ENCODE measurements at places on chromosomes 7 and 10. TPM values are rescaled to one million over a fixed set of nuclear protein-coding genes. Genes with fewer than 3 reads are reported as not detected.
A peak's percentile ranks its signal among the peaks of the same experiment; 100 is the strongest.

The NSUN6 gene
- total RNA-seq = 16.2 TPM

The NME8 gene
- total RNA-seq = 1.5 TPM

The SPDYE8 gene
- total RNA-seq = not detected

The DNAJC1 gene
- total RNA-seq = 57.8 TPM

The CC2D2B gene
- not detected for total RNA-seq

The OR2A1 gene
- total RNA-seq = not detected

The ADAM22 gene
- not detected for total RNA-seq

The TAS2R4 gene
- total RNA-seq = 3.5 TPM

The KCNMA1 gene
- 16.4 TPM for total RNA-seq

The PAX4 gene
- total RNA-seq = not detected

The MKRN1 gene
- total RNA-seq = 65.5 TPM

The WNT8B gene
- not detected for total RNA-seq

The WDFY4 gene
- total RNA-seq = not detected

The LEP gene
- total RNA-seq = not detected

The TEX36 gene
- not detected for total RNA-seq

The UTF1 gene
- total RNA-seq = not detected

The TMEM176B gene
- not detected for total RNA-seq

DNA sequence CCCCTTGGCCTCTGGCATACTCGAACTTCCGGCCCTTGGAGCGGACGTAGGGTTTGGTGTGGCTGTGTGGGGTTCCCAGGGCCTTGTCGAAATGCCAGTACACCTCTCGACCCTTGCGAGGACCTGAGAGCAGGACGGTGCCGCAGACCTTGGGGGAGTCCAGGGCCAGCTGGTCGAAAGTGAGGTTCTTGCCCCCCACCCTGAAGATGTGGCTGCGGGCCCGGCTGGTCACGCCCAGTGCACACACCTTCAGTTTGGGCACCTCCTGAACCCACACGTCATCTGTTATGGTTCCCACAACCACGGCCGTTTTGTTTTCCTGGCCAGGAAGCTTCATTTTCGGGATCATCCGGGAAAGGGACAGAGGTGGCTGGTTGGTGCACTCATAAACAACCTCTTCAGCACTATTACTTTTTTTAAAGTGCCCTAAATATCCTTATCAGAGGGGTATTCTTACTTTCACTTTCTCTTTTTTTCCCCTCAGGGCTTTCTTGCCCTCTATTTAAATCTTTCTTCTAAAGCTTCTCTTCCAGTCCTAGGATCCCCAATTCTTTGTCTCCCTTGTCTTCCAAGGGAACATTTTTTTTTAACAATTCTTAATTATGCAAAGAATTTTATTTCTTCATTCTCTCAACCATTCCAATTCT lies 44.9 kb upstream of the FAM3C start:
- no peak for DNase-seq
- H3K27me3 ChIP-seq = no peaks in the 10 kb centered on the region
- H3K4me3 ChIP-seq = no peak overlapping the region
- no peaks in the 10 kb centered on the region for H3K36me3 ChIP-seq
- no peaks in the 10 kb centered on the region for H3K4me1 ChIP-seq
- H3K27ac ChIP-seq = no peak overlapping the region

- no peaks in the 10 kb centered on the region for H3K4me1 ChIP-seq
- H3K27ac ChIP-seq = no peak overlapping the region
- no peak overlapping the region for H3K4me3 ChIP-seq
Observed at GRCh38 chr10:119386666-119387065, 155.9 kb downstream of the RGS10 start.

DNA sequence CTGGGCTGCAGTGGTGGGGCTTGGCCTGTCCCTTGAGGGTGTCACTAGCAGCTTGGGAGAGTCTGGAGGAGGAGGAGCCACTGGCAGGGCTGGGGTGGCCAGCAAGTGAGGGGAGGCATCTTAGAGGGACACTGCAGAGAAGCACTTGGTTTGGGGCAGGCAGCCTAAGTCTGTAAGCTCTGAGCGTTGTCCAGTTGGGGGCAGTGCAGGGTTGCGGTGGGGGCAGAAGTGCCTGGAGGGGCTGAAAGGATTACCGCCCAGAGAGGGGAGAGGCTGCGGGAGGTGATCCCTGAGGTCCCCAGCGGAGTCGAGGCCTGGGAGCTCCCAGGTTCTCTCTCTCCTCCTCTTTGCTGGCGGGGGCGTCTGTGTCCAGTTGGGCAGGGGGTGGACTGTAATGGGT lies 7.4 kb downstream of the ADCYAP1R1 start:
- peaks cover 53% of the 10 kb centered on the region for H3K27me3 ChIP-seq
- no peak overlapping the region for H3K27ac ChIP-seq
- no peak overlapping the region for H3K4me3 ChIP-seq
- DNase-seq = no peak

DNA sequence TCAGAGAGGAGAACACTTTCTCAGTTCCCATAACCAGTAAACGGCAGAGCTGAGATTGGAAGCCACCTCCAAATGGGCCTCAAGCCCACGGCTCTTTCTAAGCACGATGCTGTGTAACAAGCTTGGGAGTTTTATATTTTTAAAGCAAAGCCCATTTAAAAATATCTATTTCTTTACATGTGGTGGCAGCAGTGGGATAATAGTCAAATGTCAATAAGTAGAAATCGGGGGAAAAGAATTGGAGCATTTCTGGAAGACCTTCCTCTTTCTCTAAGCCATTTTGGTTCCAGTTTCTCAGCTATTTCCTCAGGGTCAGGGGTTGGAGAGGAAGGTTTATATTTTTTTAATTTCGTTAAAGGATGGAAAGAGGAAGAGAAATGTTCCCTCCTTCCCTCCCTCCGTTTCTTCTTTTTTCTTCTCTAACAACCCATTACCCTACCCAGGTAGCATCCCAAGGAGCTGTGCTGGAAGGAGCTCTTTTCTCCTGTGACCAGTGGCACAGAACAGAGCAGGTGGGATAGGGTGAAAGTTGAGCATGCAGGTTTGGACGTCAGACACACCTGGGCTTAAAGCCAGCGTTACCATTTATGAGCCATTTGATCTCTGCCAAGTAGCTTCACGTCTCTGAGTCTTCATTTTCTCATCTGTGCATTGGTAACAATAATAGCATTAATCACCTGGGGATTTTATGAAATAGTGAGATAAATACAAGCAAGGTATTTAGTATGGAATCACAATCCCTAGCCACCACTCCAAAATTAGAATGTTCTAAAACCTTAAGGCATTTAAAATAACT lies 515.7 kb downstream of the RPS24 start:
- H3K4me3 ChIP-seq = no peak overlapping the region
- H3K27me3 ChIP-seq = peaks cover 47% of the 10 kb centered on the region
- DNase-seq = peak; percentile 11
- no peak overlapping the region for H3K27ac ChIP-seq
- no peaks in the 10 kb centered on the region for H3K36me3 ChIP-seq

DNA sequence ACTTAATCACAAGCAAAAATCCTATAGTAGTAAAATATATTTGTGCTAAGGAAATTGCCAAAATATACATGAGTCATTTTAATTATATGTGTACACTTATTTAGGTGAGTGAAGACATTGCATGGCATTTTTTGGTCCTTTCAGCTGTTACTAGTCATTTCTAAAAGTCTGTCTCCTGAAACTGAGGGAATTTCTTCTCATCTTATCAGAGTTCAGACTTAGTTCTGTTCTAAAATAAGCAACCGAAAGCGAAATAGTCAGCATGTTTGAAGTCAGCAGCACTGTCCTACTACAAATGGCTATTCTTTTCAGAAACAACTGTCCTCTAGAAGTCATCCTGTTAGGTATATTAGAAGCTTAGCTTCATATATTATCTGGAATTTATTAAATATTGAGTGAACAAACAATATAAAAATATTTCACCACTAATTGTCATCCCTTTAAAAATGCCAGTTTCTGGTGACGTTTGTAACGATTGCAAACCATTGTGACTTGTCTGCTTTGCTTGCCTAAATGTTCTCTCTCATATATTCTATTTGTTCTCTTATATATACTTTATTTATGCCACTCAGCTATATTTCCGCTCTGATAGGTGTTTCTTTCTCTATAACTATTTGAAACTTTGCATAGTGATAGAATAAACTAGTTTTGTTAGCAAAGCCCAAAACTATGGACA lies 227.4 kb upstream of the KAT6B start:
- H3K27ac ChIP-seq = peak overlapping the region; percentile 27
- H3K27me3 ChIP-seq = no peaks in the 10 kb centered on the region
- H3K4me1 ChIP-seq = no peaks in the 10 kb centered on the region
- H3K4me3 ChIP-seq = no peak overlapping the region

GRCh38 chr7:18607025-18607424 lies 111.5 kb downstream of the HDAC9 start:
- no peak overlapping the region for H3K4me3 ChIP-seq
- no peaks in the 10 kb centered on the region for H3K4me1 ChIP-seq
- peak; percentile 11 for DNase-seq
- H3K27me3 ChIP-seq = no peaks in the 10 kb centered on the region

DNA sequence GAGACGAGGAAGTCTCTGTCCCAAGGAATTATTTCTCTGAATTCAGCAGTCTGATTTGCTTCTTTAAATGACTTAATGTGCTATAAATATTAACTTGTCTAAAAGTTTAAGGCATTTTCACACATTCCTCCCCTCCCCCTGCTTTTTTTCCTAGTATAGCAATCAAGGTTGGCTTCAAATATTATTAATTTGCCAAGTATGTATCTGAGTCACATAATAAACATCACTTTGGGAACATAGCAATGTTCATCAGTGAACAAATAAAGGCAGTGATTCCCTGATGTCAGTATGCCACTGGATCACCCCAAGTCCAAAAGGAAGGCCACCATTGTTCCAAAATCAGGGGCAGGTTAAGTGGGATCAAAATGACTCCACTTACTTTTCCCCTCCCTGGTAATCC lies 40.5 kb downstream of the PDE6C start:
- H3K27ac ChIP-seq = peak overlapping the region; percentile 82
- DNase-seq = peak; percentile 27
- H3K4me1 ChIP-seq = peaks cover 23% of the 10 kb centered on the region
- no peaks in the 10 kb centered on the region for H3K27me3 ChIP-seq
- H3K36me3 ChIP-seq = no peaks in the 10 kb centered on the region

DNA sequence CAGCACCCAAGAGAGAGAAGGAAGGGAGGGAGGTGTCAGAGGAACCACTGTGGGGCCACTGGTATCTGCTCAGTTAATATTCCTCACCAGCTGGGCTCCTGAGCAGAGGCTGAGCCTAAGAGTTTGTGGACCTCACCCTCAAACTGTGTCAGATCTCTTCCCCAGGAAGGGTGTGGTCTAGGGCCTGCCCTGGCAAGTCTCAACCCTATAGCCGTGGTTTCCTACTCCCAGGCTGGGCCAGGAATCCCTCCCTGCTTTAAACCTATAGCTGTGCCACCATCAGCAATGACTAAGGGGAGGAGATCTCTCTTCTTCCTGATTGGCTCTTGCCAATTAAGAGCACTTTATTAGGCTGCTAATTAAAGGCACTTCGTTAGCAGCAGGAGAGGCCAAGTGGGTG lies 29.9 kb downstream of the POLL start:
- H3K4me3 ChIP-seq = no peak overlapping the region
- H3K27me3 ChIP-seq = no peaks in the 10 kb centered on the region
- peaks cover 15% of the 10 kb centered on the region for H3K36me3 ChIP-seq

GRCh38 chr10:96747734-96748550 lies 27.6 kb upstream of the PIK3AP1 start:
- H3K4me1 ChIP-seq = no peaks in the 10 kb centered on the region
- no peaks in the 10 kb centered on the region for H3K36me3 ChIP-seq
- no peak overlapping the region for H3K27ac ChIP-seq
- no peak overlapping the region for H3K4me3 ChIP-seq

- H3K36me3 ChIP-seq = no peaks in the 10 kb centered on the region
- H3K4me3 ChIP-seq = peak overlapping the region; percentile 68
- no peak for DNase-seq
Observed at GRCh38 chr10:112226439-112227248, 43.1 kb upstream of the GPAM start.

- peaks cover 36% of the 10 kb centered on the region for H3K4me1 ChIP-seq
- peak overlapping the region; percentile 93 for H3K27ac ChIP-seq
- no peak for DNase-seq
Observed at GRCh38 chr10:8060704-8061121, 6.2 kb downstream of the GATA3 start.

DNA sequence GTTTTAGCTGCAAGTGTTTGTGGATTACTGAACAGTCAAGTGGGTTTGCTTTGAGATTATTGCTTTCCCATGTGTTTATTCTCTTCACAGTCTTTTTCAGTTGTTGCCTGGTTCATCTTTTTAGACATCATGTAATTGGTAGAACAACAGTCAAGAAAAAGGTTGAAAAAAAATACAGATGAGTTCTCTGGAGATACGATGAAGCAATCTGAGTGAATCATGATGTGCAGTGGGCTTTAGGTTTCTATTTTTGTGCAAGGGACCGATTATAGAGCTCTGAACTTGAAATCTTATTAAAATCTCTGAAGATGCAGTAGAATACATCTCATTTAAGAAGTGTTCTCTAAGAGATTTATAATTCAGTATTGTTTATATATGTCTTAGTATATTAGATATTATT lies 145.7 kb downstream of the SDK1 start:
- no peaks in the 10 kb centered on the region for H3K4me1 ChIP-seq
- no peaks in the 10 kb centered on the region for H3K36me3 ChIP-seq
- H3K27me3 ChIP-seq = no peaks in the 10 kb centered on the region
- H3K4me3 ChIP-seq = no peak overlapping the region

DNA sequence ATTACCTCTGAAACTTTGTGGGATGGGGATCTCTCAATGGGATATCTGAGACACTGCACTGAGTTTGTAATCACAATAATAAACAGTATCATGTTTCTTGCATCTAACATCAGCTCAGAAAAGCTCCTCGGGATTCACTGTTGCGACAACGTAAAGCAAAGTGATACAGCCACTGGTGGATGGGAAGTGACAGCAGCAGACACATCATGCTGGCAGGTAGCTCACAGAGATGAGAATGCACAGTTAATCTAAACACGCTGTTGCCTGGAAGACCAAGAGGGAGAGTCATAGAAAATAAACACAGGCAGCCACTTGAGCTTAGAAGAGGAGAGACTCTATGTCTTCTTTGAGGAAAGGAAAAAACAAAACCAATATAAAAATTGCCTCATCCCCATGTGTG lies 513.8 kb downstream of the MAGI2 start:
- no peak for DNase-seq
- H3K27ac ChIP-seq = no peak overlapping the region
- no peaks in the 10 kb centered on the region for H3K4me1 ChIP-seq

DNA sequence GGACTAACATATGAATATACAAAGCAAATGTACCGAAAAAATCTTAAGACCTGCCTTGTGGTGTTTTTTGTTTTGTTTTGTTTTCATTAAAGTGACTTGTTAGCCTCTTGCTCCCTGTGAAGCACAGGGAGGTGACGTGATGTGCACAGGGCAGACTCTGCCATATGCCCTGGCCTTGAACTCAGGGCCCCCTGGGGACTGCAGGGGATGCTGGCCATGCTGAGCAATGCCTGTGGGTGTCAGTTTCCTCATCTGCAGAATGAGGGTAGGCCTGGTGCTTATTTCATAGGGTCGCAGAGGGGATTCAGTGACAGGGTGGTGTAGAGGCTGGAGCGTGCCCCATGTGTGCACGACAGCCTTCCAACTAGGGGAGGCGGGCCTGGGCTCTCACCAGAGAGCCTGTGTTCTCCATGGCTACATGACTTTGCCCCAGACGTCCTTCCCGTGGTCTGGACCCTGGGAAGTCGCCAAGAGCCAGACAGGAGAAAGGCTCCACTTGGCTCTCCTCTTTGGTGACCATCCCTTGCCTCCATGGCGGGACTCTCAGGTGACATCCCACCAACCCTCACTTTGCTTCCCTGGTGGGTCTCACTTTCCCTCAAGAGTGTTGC lies 14.5 kb downstream of the EGFR start:
- no peak overlapping the region for H3K4me3 ChIP-seq
- H3K4me1 ChIP-seq = peaks cover 53% of the 10 kb centered on the region
- peaks cover 66% of the 10 kb centered on the region for H3K36me3 ChIP-seq
- H3K27me3 ChIP-seq = no peaks in the 10 kb centered on the region
